Ascending aorta (tissue), 2 donors: ENCODE measurements at places on chromosomes 12 and 14.

- no peak for DNase-seq
These were observed 37.2 kb downstream of the DDX51 start for GRCh38 chr12:132106921-132107320.

DNA sequence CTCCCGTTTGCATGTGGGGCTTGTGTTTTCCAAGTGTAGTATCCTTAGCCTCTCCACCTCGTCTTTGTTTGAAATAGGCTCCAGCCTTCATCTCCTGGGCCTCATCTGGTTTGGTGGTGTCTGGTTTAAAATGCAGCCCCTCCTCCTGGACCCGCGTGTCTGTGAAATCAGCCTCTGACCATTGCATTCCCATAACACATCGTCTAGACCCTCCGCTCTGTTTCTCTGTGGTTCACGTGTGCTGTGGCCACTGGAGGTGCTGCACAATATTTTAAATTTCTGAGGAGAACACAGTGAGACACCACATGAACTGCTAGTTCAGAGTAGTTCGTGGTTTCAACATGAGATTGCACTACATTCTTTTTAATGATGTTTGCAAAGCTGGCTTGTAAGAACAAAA lies 35.6 kb downstream of the UBE3B start:
- DNase-seq = no peak

DNA sequence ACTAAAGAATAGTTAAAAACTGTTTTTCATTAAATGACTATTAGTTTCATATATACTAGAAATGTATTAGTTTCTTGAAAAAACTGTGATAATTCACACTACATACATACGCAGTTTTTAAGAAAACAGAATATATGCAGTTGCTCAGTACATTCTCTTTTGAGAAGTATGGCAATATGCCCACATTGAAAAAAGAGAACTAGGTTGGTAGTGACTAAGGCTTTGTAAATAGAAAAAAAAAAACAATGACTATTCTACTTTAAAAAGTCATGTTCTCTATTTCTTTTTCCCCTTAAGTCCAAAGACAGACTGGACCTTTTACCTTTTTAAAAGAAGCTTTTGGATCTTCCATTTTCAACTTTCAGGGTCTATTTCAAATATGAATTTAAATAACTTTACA lies 25.0 kb downstream of the SNX6 start:
- DNase-seq = no peak

DNA sequence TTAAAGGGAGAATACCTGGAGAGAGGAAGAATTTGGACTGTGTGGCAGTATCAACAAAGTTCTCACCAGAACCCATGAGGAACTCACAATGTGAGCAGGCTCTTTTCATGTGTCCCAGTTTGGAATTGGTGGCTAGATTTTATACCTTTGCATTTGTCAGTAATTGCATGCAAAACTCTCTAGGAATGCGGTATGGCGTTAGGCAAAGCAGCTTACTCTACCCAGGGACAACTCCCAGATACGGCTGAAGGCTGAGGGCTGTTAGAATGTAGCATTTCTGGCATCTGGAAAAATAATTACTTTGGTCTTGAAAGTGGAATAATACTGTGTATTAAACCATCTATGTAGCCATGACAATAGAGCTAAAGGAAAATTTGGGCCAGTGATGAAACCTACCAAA lies 635.5 kb downstream of the SLC16A7 start:
- no peak for DNase-seq

- DNase-seq = no peak
These were observed 62.2 kb downstream of the EMP1 start for GRCh38 chr12:13258717-13259119.

DNA sequence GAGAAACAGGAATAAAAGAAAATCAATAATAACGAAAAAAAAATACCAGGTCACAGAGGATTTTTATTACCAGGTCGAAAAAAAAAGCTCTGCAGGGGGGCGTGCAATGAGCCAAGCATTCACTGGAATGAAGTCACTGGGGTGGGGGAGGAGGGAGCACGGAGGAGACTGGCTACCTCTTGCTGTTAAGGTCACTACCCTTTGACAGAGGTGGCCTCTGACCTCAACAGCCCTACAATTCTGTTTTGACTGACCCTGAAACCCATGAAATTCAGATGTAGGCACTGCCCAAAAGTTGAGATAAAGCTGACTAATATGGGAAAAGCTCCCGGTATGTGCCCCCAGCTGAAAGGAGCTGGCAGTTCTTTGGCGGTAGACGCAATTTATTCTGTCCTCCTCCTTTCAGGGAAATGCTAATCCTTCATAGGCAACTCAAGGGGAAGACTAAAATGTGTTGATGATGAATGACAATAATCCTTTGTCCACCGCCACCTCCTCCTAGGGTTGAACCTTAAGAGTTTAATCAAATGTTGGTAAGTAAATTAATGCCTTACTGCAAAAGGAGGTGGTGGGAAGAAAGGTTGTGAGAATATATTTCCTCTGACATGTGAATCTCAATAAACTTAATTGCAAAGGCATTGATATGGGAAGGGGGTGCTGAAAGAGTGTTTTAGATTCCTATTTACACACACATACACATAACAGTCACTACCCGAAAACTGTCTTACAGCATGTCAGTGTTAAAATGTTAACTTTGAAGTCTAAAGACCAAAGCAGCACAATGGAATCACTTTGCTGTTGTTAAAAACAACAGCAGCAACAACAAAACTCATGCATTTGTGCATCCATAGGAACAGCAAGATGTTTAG lies 6.3 kb upstream of the RIC8B start:
- DNase-seq = no peak

DNA sequence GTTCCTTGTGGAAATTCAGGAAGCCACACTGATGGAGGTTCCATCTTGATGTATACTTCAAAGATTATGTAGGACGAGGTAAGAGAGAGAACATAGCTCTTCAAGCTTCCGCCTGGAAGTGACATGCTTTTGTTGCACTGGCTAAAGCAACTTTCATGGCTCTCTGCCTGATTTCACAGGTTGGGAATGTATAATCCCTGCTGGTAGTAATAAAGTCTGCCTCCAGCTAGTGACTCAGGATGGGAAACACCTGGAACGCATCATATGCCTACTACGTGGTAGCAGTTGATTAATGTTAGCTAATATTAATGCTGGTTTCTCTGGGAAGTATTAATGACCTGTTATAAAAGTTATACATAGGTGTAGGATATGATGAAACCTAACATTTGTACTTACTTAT lies 71.1 kb downstream of the PELI2 start:
- no peak for DNase-seq

GRCh38 chr12:56565510-56566101 lies 44.0 kb downstream of the RBMS2 start:
- DNase-seq = peak; percentile 47
